ENCODE measurements at places on chromosomes 5 and 9. TPM values are rescaled to one million over a fixed set of nuclear protein-coding genes. Genes with fewer than 3 reads are reported as not detected.

- H3K27ac ChIP-seq: no peak overlapping the region
- no peaks in the 10 kb centered on the region for H3K4me1 ChIP-seq
- H3K4me3 ChIP-seq: no peak overlapping the region
Observed at GRCh38 chr5:92886751-92887150, 694.3 kb downstream of the NR2F1-AS1 start.

- H3K36me3 ChIP-seq: no peaks in the 10 kb centered on the region
- no peak for DNase-seq
- no peak overlapping the region for H3K4me3 ChIP-seq
Observed at GRCh38 chr5:45385321-45386058, 310.7 kb downstream of the HCN1 start.

DNA sequence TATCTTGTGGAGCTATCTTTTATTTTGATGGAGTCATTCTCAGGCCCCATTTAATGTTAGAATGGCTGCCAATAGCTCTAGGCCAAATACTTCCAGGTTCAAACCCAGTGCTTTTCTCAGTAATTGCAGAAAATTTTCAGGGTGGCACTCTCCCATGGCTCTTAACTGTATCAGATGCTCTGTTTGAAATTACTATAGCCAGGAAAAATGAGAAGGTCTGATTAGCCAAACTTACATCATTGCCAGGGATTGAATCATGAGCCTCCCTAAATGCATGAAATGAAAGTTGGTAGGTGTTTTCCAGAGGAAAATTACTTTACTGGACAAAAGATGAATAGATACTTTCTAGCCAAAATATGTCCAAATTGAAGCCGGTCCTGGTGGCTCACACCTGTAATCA, 404.8 kb downstream of the MAT2B start:
- no peaks in the 10 kb centered on the region for H3K27me3 ChIP-seq
- no peak overlapping the region for H3K4me3 ChIP-seq
- no peak overlapping the region for H3K27ac ChIP-seq
- no peaks in the 10 kb centered on the region for H3K4me1 ChIP-seq

DNA sequence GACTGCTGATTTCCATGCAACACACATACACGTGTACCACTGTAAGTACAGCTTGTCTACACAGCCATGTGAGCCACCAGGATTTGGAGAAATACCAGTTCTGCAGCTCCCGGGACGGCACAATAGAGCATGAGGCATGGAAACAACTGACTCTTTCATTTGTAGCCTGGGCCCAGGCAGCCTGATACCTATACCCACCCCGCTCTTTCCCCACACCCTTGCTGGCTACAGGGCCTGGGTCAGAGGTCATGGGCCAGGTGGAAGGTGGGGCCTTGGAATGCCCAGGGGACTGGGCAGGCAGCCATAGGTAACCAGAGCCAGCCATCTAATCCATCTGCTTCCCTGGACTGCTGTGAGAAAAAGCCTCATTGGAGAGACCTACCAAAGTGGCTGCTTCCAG, 39.0 kb upstream of the ZSWIM6 start:
- H3K4me1 ChIP-seq: peaks cover 35% of the 10 kb centered on the region
- peak overlapping the region; percentile 29 for H3K27ac ChIP-seq
- DNase-seq: peak; percentile 82
- no peaks in the 10 kb centered on the region for H3K36me3 ChIP-seq

ANKRD20A1 gene
- not detected for total RNA-seq

Data from PC-9 (cell line).